Tongue (tissue), 3 donors: ENCODE measurements at places on chromosomes 2 and 18. TPM values are rescaled to one million over a fixed set of nuclear protein-coding genes. Genes with fewer than 3 reads are reported as not detected.

Gene GPR35
- 1.1 TPM for total RNA-seq

Gene CXCR1
- total RNA-seq = 0.31 TPM

Gene COLEC12
- 60.4 TPM for total RNA-seq

GRCh38 chr2:35522450-35522849 is 833.1 kb upstream of the CRIM1 start:
- DNase-seq = no peak

- DNase-seq = no peak
These were observed 197.5 kb downstream of the ZEB2 start for GRCh38 chr2:144322379-144322778.

GRCh38 chr2:197124639-197125390 is 185.8 kb downstream of the ANKRD44 start:
- no peak for DNase-seq

DNA sequence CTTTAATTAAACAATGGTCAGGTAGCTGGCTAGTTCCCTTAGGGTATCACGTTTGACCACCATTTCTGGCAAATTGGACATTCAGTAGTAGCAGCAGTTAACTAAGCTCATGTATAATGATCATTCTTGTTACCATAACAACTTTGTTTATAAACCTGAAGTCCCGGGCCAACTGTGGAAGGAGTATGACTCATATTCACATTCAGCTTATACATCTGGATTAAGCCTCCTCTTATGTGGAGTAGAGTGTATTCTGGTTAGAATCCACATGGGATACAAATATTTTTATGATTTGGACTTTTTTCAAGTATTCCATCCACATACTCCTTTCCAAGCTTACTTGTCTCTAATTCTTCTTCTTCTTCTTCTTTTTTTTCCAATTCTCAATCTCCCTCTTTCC is 70.3 kb upstream of the ZSWIM2 start:
- peak; percentile 86 for DNase-seq

- no peak for DNase-seq
These were observed 124.3 kb downstream of the RBMS1 start for GRCh38 chr2:160368988-160369930.

DNA sequence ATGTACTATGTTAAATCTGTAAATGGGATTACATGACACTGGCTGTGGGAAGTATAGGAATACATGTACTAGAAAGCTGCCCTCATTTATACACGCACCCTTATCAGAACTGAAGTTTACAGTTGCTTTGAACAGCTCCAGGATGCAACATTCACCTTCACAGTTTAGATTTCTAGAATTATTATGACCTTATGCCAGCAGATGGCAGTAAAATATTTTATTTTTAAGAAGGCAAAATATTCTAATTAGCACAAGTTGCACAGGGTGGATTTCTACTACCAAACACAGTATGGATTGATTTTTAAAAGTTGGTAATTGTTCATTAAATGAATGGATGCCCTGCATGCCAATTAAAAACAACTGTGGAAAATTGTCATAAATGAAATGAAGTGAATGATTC is 670.4 kb downstream of the KCNJ3 start:
- peak; percentile 44 for DNase-seq

GRCh38 chr18:22639026-22639463 is 221.3 kb upstream of the CTAGE1 start:
- peak; percentile 1 for DNase-seq

DNA sequence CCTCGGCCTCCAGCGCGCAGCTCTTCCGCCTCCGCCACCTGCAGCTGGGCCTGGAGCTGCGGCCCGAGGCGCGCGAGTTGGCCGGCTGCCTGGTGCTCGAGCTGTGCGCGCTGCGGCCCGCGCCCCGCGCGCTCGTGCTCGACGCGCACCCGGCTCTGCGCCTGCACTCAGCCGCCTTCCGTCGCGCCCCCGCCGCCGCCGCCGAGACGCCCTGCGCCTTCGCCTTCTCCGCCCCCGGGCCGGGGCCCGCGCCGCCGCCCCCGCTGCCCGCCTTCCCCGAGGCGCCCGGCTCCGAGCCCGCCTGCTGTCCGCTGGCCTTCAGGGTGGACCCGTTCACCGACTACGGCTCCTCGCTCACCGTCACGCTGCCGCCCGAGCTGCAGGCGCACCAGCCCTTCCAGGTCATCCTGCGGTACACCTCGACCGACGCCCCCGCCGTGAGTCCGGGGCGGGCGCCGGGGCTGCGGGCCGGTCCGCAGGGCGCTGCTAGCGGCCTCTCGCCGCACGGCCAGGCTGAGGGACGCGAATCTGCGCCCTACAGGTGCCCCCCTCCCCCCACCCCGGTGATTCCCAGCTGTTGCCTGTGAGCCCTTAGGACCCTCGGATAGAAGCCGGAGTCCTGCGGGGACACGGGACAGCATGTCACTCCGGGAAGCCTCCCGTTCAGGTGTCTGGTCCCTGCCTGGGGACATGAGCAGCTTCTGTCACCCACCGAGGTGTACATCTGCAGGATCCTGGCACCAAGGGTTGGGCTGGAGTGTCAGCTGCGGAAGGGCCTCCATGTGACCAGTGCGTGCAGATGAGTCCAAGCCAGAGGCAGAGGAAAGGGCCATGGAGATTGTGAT is 616 bp downstream of the RNPEPL1 start:
- DNase-seq = peak; percentile 81
